Upper lobe of left lung (tissue), 6 donors: ENCODE measurements at places on chromosomes 12 and 14. TPM values are rescaled to one million over a fixed set of nuclear protein-coding genes. Genes with fewer than 3 reads are reported as not detected.

Gene KRT6C
- total RNA-seq: not detected

DNA sequence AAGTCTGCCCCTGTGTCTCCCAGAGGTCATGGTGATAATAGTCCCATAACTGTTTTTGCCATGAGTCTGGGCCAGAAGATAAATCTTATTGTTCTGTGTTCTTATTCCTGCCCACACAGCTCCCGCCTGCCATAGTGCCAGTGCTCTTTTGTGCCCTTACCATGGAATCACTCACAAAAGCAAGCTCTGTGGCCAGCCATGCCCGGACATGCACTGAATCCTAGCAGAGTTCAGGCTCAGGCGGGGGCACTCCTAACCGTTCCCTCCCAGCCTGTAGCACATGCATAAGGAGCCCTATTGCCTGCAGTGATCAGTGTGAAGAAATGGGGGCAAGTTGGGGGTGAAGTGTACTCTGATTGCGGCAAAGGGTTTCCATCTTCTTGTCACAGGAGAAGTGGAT lies 33.3 kb downstream of the DHRS2 start:
- no peaks in the 10 kb centered on the region for H3K36me3 ChIP-seq
- H3K27me3 ChIP-seq: no peaks in the 10 kb centered on the region
- H3K27ac ChIP-seq: no peak overlapping the region

Gene SYT10
- total RNA-seq: not detected

Gene KRT83
- total RNA-seq: not detected

Gene CCDC38
- total RNA-seq: not detected

Gene REP15
- 3.1 TPM for total RNA-seq

- H3K4me3 ChIP-seq: no peak overlapping the region
- H3K36me3 ChIP-seq: no peaks in the 10 kb centered on the region
- H3K27me3 ChIP-seq: no peaks in the 10 kb centered on the region
Measured at GRCh38 chr12:108914121-108914531, 34.2 kb downstream of the DAO start.

Gene GTF2A1
- total RNA-seq: 23.3 TPM

- no peak overlapping the region for H3K4me3 ChIP-seq
- no peak for DNase-seq
- H3K27me3 ChIP-seq: no peaks in the 10 kb centered on the region
- peaks cover 22% of the 10 kb centered on the region for H3K4me1 ChIP-seq
- no peak overlapping the region for H3K27ac ChIP-seq
Measured at GRCh38 chr14:101004954-101005353, 101.4 kb upstream of the RTL1 start.

GRCh38 chr14:73780391-73780790 lies 66.2 kb upstream of the PNMA1 start:
- H3K27me3 ChIP-seq: no peaks in the 10 kb centered on the region
- H3K27ac ChIP-seq: no peak overlapping the region
- H3K36me3 ChIP-seq: no peaks in the 10 kb centered on the region
- no peak overlapping the region for H3K4me3 ChIP-seq

Gene PTPN21
- total RNA-seq: 37.7 TPM

Gene ADGRD1
- total RNA-seq: 87.0 TPM

- no peak for DNase-seq
- H3K36me3 ChIP-seq: peaks cover 9% of the 10 kb centered on the region
- H3K4me3 ChIP-seq: no peak overlapping the region
- no peaks in the 10 kb centered on the region for H3K4me1 ChIP-seq
Measured at GRCh38 chr12:104072099-104072498, 7.8 kb downstream of the HCFC2 start.

- no peaks in the 10 kb centered on the region for H3K27me3 ChIP-seq
- peak overlapping the region; percentile 96 for H3K27ac ChIP-seq
- peak overlapping the region; percentile 58 for H3K4me3 ChIP-seq
- H3K36me3 ChIP-seq: no peaks in the 10 kb centered on the region
- peaks cover 29% of the 10 kb centered on the region for H3K4me1 ChIP-seq
Measured at GRCh38 chr12:48198672-48198971, 4.5 kb downstream of the OR10AD1 start.

DNA sequence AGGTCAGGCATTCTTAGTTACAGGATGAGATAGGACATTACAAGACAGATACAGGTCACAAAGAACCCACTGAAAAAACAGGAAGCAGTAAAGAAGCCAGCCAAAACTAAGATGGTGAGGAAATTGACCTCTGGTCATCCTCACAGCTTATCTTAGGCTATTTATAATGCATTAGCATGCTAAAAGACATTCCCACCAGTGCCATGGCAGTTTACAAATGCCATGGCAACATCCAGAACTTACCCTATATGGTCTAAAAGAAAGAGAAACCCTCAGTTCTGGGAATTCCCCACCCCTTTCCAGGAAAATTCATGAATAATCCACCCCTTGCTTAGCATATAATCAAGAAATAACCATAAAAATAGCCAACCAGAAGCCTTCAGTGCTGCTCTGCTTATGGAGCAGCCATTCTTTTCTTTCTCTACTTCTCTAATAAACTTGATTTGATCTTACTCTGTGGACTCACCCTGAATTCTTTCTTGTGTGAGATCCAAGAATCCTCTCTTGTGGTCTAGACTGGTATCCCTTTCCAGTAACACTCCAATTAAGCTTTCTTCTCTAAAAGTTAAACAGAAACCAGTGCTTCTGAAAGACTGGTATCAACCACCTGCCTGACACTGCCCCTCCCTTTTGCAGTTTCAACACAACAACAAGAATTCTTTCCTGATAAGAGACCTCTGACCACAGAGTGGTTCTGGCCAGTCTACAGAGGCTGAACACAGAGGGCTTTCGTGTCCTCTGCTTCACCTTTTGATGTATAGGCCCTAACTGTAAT lies 86.9 kb downstream of the BCAT1 start:
- no peaks in the 10 kb centered on the region for H3K36me3 ChIP-seq
- H3K4me3 ChIP-seq: no peak overlapping the region
- H3K27ac ChIP-seq: peak overlapping the region; percentile 41
- peaks cover 9% of the 10 kb centered on the region for H3K4me1 ChIP-seq
- DNase-seq: no peak

GRCh38 chr12:19227880-19228210 lies 98.3 kb downstream of the PLEKHA5 start:
- no peaks in the 10 kb centered on the region for H3K36me3 ChIP-seq
- no peak for DNase-seq
- no peak overlapping the region for H3K4me3 ChIP-seq
- H3K27ac ChIP-seq: no peak overlapping the region

DNA sequence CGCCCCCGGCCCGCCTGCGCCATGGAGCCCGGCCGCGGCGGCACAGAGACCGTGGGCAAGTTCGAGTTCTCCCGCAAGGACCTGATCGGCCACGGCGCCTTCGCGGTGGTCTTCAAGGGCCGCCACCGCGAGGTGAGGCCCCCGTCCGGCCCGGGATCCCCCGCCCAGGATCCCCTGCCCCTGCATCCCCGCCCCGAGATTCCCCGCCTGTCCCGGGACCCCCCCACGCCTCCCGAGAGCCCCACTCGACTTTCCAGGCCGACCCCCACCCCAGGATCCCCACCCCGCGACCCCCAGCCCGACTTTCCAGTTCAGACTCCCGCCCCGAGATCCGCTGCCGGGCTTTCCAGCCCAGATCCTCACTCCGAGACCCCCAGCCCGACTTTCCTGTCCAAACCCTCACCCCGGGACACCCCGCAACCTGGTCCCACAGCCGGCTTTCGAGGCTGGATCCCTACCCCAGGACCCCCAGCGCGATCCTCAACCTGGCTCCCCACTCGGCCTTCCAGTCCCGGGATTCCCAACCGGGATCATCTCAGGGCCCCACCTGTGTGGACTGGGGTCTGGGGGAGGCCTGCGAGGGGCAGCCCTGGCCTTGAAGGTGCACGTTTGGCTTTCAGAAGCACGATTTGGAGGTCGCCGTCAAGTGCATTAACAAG lies 688 bp downstream of the ULK1 start:
- no peaks in the 10 kb centered on the region for H3K36me3 ChIP-seq
- peak overlapping the region; percentile 99 for H3K27ac ChIP-seq
- peak overlapping the region; percentile 59 for H3K4me3 ChIP-seq
- no peaks in the 10 kb centered on the region for H3K27me3 ChIP-seq

Gene TMEM179
- total RNA-seq: not detected

DNA sequence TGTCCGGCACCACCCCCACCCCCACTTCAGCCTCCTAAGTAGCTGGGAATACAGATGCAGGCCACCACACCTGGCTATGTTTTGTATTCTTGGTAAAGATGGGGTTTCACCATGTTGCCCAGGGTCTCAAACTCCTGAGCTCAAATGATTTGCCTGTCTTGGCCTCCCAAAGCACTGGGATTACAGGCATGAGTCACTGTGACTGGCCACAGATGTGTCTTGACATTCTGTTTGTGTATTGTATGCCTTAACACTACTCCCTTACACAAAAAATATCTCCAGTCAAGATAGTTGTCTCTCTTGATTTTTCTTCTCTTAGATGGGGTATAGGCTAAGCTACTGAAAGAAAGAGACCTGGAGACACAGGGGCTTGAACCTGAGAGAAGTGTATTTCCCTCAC lies 17.6 kb downstream of the CLEC14A start:
- H3K36me3 ChIP-seq: no peaks in the 10 kb centered on the region
- H3K27me3 ChIP-seq: no peaks in the 10 kb centered on the region
- DNase-seq: no peak
- H3K27ac ChIP-seq: no peak overlapping the region
- no peak overlapping the region for H3K4me3 ChIP-seq
- no peaks in the 10 kb centered on the region for H3K4me1 ChIP-seq

- no peaks in the 10 kb centered on the region for H3K4me1 ChIP-seq
- no peaks in the 10 kb centered on the region for H3K36me3 ChIP-seq
- H3K4me3 ChIP-seq: no peak overlapping the region
Measured at GRCh38 chr12:80761838-80762237, 45.1 kb downstream of the MYF5 start.

- no peak for DNase-seq
- no peak overlapping the region for H3K27ac ChIP-seq
- peaks cover 22% of the 10 kb centered on the region for H3K36me3 ChIP-seq
- H3K4me3 ChIP-seq: no peak overlapping the region
- peaks cover 33% of the 10 kb centered on the region for H3K4me1 ChIP-seq
Measured at GRCh38 chr14:68973639-68974038, 5.5 kb downstream of the ACTN1 start.

DNA sequence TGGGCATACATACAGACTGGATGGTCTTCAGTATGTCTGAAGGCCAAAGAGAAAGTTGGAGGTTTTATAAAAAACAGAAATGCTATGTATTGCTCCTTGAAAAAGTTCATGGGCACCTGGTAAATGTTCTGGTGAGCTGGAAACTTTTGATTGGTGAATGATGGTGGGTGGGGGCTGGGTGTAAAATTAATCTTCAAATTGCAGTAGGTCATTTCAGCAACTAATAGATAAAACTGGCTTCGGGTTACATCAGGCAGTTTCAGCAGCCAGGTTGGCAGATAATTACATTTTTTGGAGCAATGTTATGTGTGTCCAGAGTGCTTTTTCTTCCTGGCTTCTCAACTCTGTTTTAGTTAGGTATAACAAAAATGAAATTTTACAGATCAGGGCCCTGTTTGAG lies 35.3 kb downstream of the SDR9C7 start:
- no peak for DNase-seq
- no peaks in the 10 kb centered on the region for H3K4me1 ChIP-seq
- H3K27ac ChIP-seq: no peak overlapping the region
- no peaks in the 10 kb centered on the region for H3K27me3 ChIP-seq
- no peaks in the 10 kb centered on the region for H3K36me3 ChIP-seq

DNA sequence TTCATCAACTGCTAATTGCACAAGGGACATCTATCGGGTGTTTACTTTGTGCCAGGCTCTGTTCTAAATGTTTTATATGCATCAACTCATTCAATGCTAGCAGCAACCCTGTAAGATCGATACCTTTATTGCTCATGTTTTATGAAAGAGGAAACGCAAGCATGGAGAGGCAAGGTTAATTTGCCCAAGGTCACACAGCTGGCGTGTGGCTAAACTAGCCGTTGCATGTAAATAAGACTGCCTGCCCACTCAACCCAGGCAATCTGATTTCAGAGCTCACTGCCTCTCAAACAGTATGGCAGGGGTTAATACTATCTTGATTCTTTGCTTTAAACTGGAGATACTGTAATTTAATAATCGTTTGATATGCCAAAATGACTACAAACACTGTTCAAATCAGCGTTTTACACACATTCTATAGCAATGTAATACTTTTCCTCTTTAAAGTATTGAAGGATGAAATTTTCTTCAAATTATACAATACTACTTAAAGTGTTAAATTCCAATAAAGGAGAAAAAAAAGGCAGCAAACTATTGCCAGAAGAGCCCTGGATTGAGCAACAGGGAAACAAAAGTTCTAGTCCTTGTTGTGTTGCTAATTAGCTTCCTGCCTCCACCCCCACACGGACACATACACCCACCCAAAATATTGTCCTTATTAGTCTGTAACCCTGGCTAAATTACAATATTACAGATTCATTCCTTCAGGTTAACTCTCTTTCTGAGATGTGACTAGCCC lies 39.1 kb upstream of the DHRS7 start:
- no peak overlapping the region for H3K27ac ChIP-seq
- no peaks in the 10 kb centered on the region for H3K4me1 ChIP-seq
- DNase-seq: no peak
- H3K36me3 ChIP-seq: no peaks in the 10 kb centered on the region

DNA sequence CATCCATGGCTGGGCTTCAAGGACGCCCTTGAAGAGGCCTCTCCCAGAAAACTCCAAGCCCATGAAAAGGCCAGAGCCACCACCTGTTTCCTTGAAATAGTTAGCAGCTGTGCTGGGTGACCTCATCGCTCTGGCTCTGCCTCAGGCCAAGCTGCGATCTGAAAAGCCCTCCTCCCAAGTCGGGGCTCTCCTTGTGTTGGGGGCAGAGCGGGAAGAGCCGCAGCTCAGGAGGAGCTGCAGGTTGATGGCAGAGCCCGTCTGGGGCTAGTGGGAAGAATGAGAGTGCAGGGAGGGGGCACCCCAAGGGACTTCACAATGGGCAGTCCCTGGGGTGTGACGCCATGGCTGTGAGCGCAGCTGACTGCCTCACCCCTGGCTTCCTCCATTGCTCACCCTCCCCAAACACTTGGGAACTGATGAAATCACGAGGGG lies 50.0 kb upstream of the STON2 start:
- H3K4me3 ChIP-seq: no peak overlapping the region
- no peaks in the 10 kb centered on the region for H3K36me3 ChIP-seq
- H3K27me3 ChIP-seq: no peaks in the 10 kb centered on the region
- H3K4me1 ChIP-seq: peaks cover 11% of the 10 kb centered on the region
